ENCODE measurements at places on chromosomes 7 and 10.

GRCh38 chr10:52951824-52952223 is 179.2 kb upstream of the MBL2 start:
- DNase-seq = no peak

- no peak for DNase-seq
Observed at GRCh38 chr7:113093561-113093960, 6.9 kb upstream of the GPR85 start.

DNA sequence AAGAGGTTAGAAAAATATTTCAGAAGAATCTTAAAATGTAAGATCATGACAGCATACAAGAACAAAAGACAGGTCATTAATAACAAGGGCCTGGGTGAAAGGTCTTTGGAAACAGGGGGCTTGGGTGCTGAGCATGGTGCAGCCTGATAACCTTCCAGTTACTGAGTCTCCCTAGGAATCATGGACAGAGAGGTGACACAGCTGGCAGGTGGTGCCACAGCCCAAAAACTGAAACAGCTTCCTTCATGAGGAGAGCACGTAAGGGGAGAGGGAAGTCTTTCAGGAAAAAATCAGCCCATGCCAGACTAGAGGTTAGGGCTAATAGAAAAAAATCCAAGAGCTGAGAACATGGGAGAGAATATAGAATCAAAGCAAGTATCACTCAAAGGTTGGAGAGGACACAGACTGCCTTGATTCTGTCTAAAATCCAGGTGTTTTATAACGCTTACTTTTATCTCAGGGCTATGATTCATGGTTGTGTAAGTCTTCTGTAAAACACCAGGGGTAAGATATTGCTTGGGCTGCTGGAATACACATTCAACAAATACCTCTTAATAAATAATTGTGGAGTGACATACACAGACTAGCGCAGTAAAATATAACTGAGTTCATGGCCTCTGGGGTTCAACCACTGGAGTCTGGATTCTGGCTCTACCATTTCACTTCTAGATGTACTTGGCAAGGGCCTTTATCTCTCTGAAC is 88.1 kb downstream of the SEMA3C start:
- no peak for DNase-seq

DNA sequence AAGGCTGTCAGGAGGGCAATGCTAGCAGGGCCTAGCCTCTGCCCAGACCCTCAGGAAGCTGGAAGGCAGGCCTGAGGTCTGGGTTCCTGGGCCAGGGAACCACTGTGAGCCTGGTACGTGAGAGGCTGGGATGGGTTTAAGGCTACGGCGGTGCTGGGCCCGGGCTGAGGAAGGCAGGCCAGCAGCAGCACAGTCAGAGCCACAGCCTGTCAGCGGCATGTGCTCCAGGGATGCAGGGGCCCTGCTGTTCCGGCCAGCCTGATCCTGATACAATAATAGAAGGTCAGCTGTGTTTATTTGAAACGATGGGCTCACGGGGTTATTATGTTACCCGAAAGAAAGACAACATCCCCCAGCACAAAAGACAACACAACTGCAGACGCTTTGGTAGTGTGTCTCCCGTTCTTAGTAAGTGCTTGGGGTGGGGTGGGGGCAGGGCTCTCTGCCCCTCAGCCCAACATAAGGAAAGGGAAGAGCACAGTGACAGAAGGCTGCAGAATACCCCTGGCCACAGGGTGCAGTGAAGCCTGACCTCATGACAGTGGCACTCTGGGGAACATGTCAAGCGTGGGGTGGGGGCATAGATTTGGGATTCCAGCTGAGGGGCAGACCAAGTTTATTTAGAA is 95.0 kb downstream of the COL13A1 start:
- DNase-seq = no peak

DNA sequence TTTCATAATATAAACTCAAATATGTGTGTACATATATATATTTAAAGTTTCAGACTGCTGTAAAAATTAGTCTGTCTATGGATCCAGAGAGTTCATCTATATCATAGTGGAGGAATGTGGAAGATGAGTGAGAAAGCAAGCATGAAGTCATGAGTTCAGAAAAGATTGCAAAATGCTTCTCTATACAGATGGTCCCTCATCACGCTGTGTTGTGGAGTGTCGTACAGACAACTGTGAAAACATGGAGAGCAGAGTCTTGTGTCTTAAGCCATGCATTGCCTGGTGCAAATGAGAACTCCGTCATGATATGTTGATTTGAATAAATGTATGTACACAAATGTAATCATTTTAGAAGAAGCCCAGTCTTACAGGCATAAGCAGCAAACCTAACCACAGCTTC is 316.9 kb downstream of the CNTNAP2 start:
- DNase-seq = no peak

GRCh38 chr7:128075242-128076095 is 44.2 kb upstream of the LRRC4 start:
- DNase-seq = no peak

DNA sequence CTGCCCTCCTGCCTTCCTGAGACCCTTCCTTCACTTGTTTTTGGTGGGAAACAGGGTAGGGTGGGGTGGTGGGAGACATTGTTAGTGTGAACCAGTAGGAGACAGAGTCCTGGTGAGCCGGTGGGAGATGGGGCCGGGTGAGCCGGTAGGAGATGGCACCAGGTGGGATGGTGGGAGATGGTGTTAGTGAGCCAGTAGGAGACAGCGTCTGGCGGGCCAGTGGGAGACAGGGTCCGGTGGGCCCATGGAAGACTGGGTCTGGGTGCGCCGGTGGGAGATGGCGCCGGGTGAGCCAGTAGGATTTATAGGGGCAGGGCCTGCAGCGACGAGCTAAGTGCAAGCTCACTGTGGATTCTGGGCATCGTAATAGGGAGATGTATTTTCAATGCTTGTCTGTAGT is 116.8 kb downstream of the TRRAP start:
- no peak for DNase-seq

DNA sequence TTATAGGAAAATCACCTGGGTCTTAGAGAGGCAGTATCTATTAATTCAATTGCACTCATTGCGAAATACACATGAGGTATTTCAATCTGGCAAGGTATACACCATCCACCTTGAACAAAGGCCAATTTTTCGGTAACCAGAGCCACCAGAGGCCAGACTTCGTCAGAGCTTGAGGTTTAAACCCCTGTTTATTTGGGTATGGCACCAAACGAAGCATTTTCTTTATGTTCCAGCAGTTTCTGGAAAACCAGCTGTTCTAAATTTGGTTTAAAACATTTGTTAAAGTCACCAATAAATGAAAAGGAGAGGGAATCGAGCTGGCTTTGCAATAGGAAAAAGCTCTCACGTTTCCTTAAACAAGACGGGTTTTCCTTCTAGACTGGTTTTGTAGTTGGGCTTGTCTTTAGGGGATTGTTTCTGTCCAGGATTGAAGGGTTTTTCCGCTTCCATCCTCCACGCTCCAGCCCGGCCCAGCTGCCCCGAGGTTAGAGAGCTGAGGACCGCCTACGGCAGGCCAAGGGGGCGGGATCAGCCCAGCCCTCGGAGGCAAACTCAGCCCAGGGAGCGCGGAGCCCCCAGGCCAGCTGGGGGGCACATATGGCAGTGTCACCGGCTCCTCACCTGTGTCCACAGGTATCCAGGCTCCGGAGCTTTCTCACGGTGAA is 539.4 kb upstream of the MGMT start:
- DNase-seq = no peak

- DNase-seq = no peak
Observed at GRCh38 chr7:36280840-36281812, 108.5 kb upstream of the ANLN start.

DNA sequence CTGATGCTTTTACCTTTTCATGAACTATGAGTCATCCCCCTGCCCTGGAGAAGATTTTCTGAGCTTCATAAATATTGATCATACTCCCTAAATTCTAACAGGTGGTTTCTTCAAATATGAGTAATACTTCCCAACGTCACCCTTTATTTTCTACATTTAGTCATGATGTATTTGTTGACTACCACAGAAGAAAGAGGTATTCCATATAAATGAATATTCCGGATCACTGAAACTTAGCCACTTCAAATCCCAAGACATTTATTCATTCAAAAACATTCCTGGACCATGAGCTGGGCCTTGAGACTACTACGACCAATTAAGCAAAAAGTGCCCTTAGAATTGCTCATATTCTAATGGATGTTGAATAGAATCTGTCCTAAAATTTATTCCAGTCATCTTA is 395.8 kb upstream of the NPVF start:
- DNase-seq = no peak

- peak; percentile 48 for DNase-seq
Observed at GRCh38 chr10:14648005-14648765, 126.5 kb downstream of the FAM107B start.

GRCh38 chr10:111084366-111085255 is 7.8 kb downstream of the ADRA2A start:
- DNase-seq = no peak

GRCh38 chr10:89163265-89163995 is 43.7 kb downstream of the CH25H start:
- peak; percentile 16 for DNase-seq

DNA sequence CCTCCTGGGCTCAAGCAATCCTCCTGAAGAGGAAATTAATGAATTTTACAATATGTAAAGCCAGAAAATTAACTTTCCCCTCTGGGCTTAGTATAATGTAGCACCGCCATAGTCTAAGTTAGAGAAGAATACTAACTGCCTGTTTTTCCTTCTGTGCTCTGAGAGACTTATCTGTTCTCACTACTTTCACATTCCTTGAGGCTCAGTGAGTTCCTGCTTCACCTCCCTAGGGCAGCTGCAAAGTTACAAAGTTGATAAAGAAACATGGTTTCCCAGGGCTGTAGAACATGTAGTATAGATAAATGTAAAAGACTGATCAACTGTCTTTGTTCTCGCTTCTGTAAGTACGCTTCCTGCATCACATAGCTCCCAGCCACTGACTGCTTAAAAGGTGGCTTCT is 16.0 kb upstream of the OLAH start:
- DNase-seq = no peak

DNA sequence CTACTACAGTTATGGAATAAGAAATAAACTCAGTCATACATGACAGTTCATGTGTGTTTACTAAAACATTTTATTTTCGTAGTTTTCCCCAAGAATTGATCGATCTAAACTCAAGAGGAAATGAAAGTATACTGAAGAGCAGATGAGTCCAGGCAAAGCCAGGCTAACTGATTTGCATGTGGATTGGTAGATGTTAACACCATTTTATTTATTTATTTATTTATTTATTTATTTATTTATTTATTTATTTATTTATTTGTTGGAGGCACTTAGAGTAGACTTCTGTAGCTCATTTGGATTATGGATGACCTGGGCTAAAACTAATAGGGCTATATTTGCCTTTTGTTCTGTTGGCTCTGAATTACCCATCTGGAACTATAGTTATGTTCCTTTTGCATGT is 68.5 kb upstream of the DKK1 start:
- DNase-seq = no peak

DNA sequence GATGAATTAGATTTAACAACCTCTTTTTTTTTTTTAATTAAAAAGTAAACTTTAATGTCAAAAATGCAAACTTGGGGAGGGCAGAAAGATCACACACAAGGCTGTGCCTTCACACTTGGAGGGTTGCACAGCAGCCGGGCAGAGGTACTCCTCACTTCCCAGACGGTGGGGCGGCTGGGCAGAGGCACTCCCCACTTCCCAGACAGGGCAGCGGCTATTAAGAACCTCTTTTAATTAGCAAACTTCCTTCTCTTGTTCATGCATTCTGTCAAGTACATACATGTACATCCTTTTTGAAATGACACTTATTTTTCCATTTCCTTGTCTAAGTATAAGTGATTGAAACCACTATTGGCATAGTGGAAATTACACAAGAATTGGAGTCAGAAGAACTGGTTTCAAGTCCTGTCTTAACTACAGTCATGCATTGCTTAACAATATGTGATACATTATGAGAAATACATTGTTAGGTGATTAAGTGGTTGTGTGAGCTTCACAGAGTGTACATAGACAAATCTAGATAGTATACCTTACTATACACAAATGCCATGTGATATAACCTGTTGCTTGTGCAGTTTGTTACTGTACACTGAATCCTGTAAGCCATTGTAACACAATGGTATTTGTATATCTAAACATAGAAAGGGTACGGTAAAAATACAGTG is 26.5 kb downstream of the BTRC start:
- no peak for DNase-seq

GRCh38 chr10:44967616-44968015 is 8.0 kb downstream of the RASSF4 start:
- no peak for DNase-seq

DNA sequence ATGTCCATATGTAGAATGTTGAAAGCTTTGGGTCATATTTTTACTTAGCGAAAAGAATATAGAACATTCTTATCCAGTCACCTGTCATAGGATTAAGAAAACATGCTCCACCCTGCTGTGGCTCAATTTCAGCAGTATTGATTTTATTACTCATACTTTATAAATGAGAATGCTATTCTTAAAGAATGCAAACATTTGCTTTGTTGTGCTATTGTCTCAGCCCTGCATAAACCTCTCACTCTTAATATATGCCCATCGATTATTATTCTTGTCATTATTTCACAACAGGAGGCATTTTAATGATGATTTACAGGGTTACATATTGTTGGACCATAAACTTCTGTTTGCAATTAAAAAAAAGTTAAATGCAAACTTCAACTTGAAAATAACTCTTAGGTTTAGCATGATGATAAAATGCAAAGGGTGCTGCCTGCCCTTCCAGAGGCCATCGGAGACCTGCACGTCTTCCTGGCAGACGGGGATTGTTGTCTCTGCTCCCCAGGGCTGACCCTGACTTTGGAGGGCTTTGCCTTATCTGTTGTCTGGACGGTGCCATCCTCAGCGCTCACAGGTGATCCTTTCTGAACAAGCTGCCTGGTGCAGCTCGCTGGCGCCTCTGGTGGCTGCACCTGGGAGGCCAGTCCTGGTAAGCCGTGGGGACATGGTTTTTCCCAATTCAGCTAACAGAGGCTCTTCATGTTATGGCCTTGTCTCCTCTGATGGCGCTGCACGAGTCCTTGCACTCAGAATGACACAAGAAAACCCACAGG is 50.0 kb upstream of the SHH start:
- no peak for DNase-seq

- DNase-seq = no peak
Observed at GRCh38 chr10:125156739-125157480, 3.5 kb downstream of the CTBP2 start.

- no peak for DNase-seq
Observed at GRCh38 chr7:17530741-17531421, 232.4 kb downstream of the AHR start.

- no peak for DNase-seq
Observed at GRCh38 chr7:3013975-3014792, 29.5 kb downstream of the CARD11 start.

- DNase-seq = no peak
Observed at GRCh38 chr7:99594948-99595745, 2.9 kb upstream of the TMEM225B start.

- DNase-seq = no peak
Observed at GRCh38 chr10:111118758-111119157, 41.9 kb downstream of the ADRA2A start.

DNA sequence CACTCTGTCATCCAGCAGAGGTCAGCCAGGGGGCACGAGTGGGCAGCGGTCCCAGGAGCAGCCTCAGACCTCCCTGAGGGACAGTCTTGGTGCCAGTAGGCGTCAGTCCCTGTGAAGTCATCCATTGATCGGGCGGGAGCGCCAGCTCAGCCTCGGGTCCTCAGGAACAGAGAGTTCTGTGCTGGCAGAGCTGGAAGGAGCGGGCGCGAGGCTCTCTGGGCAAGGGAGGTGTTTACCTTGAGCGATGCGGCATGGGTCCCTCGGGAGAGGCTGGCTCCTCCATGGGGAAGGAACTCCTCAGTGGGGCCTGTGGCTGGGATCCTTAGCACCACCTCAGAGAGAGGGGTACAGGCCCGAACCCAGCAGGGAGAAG is 101.1 kb upstream of the PPIF start:
- no peak for DNase-seq
